ENCODE measurements at places on chromosomes 13 and 19. TPM values are rescaled to one million over a fixed set of nuclear protein-coding genes. Genes with fewer than 3 reads are reported as not detected.

KLK12 gene
- not detected for total RNA-seq

GGN gene
- total RNA-seq: 2.3 TPM

LENG1 gene
- 4.5 TPM for total RNA-seq

KLK15 gene
- total RNA-seq: not detected

JUNB gene
- total RNA-seq: 265 TPM

ZNF497 gene
- total RNA-seq: 0.18 TPM

RASAL3 gene
- 0.16 TPM for total RNA-seq

NLRP11 gene
- not detected for total RNA-seq

MYADM gene
- 148 TPM for total RNA-seq

NPAS1 gene
- 12.8 TPM for total RNA-seq

ZNF565 gene
- total RNA-seq: 3.6 TPM

TJP3 gene
- total RNA-seq: not detected

WDR88 gene
- not detected for total RNA-seq

PSG3 gene
- not detected for total RNA-seq

KIR2DL1 gene
- total RNA-seq: not detected

CNFN gene
- total RNA-seq: not detected

ZNF665 gene
- total RNA-seq: 3.9 TPM

Measured in cardiac atrium fibroblast (primary cell).